ENCODE measurements at places on chromosomes 1 and 21.

- DNase-seq: no peak
These were observed 398 bp downstream of the PTPRU start for GRCh38 chr1:29236712-29237128.

- no peak for DNase-seq
These were observed 10.3 kb upstream of the CD101 start for GRCh38 chr1:116991171-116991845.

DNA sequence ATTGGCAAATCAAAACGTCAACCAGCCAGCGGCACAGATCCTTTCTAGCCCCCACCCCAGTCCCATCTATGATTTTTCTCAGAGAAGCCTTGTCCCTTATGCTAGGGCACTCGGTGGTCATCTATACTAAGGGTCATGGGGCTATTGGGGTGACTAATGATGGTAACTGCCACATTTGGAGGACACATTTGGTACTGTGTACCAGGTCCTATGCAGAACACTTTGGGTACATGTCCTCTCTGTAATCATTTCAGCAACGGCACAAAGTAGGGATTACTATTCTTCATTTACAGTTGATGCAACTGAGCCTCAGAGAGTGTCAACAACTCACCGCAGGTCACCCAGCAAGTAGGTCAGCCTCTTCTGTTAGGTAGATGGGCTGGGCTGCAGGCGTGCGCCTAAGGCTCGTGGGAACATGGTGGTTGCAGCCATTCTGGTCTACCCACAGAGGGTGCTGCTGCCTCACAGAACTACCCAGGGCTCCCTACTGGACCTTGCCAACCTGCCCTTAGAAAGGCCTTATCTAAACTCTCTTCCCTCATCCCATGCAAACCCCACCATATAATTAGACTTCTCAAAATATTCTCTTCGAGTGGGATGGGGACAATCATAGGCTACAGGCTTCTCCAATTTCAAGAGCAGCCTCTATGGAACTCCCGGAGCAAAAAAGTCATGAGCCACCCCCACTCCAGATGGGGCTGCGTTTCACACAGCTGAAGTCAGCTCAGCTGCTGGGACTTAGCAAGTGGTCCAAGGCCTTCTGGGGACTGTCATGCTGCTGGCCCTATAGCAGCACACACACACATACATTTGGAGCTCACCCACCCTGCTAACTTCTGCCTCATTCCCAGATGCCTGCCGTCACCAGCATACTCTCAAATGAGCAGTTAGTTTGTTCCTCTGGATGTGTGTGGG, 5.8 kb upstream of the SDHB start:
- DNase-seq: peak; percentile 37

DNA sequence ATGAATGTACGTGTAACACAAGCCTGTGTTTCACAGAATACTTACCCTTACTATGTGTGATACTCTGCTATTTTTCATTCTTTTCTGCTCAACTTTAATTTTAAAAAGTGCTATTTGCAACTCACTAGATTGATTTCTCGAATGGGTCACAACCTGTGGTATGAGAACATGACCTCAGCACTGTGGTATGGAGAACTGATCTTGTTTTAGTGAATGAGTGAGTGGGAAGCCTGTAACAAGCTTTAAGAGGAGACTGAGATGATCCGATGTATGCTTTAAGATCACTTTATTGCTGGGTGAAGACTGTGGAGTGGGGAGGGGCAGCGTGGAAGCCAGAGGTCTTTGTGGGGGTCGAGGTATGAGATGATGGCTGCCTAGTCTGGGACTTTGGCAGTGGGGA, 21.6 kb downstream of the MECR start:
- no peak for DNase-seq

GRCh38 chr1:212491454-212491853, 58.7 kb downstream of the NENF start:
- DNase-seq: no peak

GRCh38 chr1:115165776-115166175, 76.5 kb upstream of the TSPAN2 start:
- DNase-seq: no peak

- DNase-seq: no peak
These were observed 7.0 kb downstream of the TMPRSS2 start for GRCh38 chr21:41500931-41501381.

DNA sequence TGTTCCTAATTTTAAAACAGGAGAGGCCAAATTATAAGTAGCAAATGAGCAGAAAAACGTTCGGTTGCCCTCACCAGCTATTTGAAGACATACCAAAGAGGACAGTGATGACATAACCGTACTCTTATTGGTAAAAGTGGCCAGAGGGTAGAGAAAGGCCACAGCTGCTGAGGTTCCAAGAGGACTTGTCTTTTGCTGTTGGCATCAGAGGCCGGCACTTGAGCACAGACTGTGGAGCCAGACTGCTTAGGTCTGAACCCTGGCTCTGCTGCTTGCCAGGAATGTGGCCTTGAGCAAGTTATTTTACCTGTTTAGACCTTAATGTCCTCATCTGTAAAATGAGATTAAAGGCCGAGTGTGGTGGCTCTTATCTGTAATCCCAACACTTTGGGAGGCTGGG, 14.9 kb downstream of the ETV3L start:
- DNase-seq: no peak

- DNase-seq: no peak
These were observed 373.5 kb downstream of the KIF26B start for GRCh38 chr1:245528258-245528635.

DNA sequence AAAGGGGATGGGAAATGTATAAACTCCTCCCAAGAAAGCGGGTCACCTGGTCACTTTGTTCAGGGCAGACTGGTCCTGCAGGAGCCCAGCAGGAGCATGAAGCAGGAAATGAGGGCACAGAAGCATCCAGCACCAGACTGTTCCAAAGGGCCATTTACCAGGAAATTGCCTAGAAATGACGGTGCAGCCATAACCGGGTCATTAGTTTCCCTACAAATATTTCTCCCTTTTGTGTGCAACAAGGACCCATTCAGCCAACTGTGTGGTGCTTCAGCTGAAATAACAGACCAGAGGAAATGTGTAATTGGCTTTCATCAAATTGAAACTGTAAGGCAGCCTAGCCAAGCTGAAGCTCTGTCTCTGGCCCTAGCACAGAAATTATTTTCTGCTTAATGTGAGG, 7.6 kb upstream of the CTTNBP2NL start:
- no peak for DNase-seq

- no peak for DNase-seq
These were observed 352.0 kb upstream of the C1orf87 start for GRCh38 chr1:60425528-60425927.

- DNase-seq: no peak
These were observed 22.8 kb downstream of the C2CD2 start for GRCh38 chr21:41931041-41931451.

DNA sequence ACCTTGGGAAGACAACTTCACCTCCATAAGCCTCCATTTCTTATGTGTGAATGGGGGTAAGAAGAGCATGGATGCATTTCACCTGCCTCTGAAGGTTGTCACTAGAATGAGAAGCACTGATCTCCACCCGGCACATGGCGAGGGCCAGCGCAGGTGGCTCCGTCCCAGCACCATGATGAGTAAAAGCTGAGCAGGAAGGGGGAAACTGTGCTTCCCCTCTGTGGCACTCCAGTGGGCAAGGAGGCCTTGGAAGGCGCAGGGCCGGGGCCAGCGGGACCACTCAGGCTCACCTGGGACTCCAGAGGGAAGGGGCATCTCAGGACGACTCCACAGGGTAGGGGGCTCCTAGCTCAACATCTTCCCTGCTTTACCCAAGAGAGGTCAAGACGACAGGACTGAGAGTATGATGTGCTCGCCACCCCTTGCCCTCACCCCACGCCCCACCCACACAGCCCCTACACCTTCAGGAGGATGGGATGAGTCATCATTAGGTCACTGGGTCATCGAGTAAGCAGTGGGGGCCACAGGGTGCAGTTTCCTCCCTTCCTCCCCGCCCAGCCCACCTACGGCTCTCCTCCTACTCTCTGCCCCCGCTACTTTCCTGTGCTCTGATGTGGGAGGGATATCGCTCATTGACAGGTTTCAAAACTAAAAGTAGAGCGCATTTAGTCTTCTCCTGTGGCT, 112.1 kb downstream of the HIVEP3 start:
- DNase-seq: peak; percentile 43

- no peak for DNase-seq
These were observed 54.5 kb downstream of the PCNX2 start for GRCh38 chr1:233240829-233241682.

GRCh38 chr1:206581571-206581981, 30.7 kb downstream of the EIF2D start:
- no peak for DNase-seq

DNA sequence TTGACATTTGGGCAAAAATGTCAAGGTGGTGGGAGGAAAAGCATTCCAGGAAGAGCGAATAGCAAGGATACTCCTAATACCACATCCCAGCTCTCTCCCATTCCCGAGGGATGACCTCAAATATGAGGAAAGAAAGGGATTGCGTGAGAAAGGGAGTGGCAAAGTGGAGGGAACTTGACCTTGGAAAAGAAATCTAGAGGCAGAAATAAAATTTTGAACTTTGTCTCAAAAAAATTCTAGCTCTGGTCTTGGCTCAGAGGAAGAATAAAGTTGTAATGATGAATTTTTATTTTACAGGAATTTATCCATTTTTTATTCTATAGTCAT, 127.8 kb downstream of the TBX19 start:
- no peak for DNase-seq

- no peak for DNase-seq
These were observed 515.5 kb downstream of the BRINP3 start for GRCh38 chr1:189962181-189962580.
